Ascending aorta (tissue), 2 donors: ENCODE measurements at places on chromosomes 16 and 17. TPM values are rescaled to one million over a fixed set of nuclear protein-coding genes. Genes with fewer than 3 reads are reported as not detected.

DNA sequence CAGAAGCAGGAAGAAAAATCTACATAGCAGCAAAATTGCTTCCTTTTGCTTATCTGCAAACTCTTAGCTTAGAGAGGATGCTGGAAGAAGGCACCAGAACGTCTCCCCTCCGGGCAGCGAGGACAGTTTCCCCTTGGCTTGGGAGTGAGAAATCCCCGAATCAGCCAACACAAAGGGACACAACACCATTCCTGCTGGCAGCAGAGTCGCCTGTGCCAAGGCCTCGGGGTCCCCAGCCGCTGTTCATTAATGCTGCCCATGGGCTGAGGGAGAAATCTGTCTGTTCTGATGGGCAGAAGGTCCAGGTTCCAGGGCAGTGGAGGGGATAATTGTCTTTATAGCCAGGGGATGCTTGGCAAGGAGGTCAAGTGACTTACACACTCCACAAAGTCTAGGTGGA is 38.0 kb downstream of the CACNG3 start:
- no peak overlapping the region for H3K4me3 ChIP-seq
- H3K4me1 ChIP-seq, result no peaks in the 10 kb centered on the region
- no peak overlapping the region for H3K27ac ChIP-seq
- DNase-seq, result no peak

The WFIKKN1 gene
- not detected for total RNA-seq

DNA sequence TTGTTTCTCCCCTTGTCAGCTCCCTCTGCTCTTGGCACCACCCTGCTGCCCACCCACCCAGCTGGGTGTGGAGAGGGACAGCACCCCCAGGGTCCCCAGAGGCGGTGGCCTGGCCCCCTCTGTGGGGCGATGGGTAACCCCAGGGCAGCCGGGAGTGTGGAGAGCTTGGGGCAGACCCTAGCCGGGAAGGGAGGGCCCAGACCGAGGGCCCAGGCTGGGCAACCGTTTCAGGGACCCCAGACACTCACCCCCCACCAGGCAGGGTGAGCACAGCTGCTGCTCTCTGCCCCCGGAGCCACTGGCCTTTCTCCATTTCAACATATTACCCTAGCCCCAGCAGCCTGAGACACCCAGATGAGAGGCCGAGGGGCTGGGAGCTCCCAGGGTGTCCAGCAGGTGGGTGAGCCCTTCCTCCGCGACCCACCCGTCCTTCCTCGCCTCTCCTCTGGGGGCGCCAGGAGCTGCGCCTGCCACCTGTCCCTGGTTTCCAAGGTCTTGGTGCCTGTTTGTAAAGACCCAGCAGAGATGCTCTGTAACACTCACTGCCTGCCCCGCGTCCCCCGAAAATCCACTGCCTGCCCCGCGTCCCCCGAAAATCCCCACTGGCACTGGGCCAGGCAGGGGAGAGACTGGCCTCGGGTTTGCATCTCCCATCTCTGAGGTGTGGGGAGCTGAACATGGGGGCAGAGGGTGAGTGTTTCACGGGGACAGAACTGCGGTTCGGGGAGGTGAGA is 45.4 kb downstream of the BAHCC1 start:
- H3K4me1 ChIP-seq, result no peaks in the 10 kb centered on the region
- H3K27me3 ChIP-seq, result no peaks in the 10 kb centered on the region
- peaks cover 25% of the 10 kb centered on the region for H3K36me3 ChIP-seq

- H3K36me3 ChIP-seq, result no peaks in the 10 kb centered on the region
- no peak for DNase-seq
- H3K4me3 ChIP-seq, result no peak overlapping the region
- H3K27me3 ChIP-seq, result no peaks in the 10 kb centered on the region
- H3K4me1 ChIP-seq, result no peaks in the 10 kb centered on the region
Observed at GRCh38 chr16:72236866-72237265, 64.9 kb upstream of the PMFBP1 start.

DNA sequence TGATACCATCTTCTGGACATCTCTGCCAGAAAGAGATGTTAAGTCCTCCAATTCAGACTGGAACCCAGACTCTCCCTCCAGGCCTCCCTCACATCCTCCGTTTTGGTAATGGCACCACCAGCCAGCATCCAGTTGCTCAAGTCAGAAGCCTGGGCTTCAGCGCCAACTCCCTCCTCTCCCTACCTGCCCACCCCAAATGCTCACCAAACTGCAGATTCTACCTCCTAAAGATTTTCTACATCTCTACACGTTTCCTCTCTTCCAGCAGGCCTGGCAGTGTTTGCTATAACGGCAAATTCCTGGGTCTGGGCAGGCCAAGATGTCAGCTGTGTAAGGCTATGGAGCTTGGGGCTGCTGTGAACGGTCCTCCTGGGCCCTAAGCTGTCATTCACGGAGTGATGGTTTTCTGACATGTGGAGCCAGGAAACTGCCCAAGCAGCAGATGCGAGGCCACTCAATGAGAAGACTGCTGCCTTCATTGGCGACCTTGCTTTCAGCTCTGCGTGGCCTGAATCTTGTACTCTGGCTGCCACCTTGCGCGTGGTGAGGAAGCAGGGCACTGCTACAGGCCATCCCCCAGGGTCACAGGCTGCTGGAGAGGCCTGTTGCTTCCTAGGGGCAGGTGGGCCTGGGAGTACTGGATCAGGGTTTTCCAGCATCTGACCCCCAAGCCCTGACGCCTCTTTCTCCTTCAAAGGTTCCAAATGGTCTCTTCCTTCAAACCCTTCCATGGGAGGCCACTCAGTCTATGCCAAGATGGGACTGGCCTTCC is 37.7 kb downstream of the TBX4 start:
- H3K4me1 ChIP-seq, result no peaks in the 10 kb centered on the region
- H3K36me3 ChIP-seq, result no peaks in the 10 kb centered on the region
- H3K4me3 ChIP-seq, result no peak overlapping the region
- no peaks in the 10 kb centered on the region for H3K27me3 ChIP-seq
- H3K27ac ChIP-seq, result no peak overlapping the region
- no peak for DNase-seq

DNA sequence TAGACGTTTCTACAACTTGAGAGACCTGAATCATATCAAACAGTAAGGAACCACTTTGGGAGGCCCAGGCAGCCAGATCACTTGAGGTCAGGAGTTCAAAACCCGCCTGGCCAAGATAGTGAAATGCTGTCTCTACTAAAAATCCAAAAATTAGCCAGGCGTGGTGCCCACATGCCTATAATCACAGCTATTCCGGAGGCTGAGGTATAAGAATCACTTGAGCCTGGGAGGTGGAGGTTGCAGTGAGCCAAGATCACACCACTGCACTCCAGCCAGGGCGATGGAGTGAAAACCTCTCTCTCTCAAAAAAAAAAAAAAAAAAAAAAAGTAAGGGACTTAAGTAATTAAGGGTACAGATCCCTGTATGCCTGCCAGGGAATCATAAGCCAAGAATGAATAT is 103.4 kb upstream of the NUDT7 start:
- no peaks in the 10 kb centered on the region for H3K36me3 ChIP-seq
- no peak overlapping the region for H3K27ac ChIP-seq
- H3K4me3 ChIP-seq, result no peak overlapping the region
- H3K27me3 ChIP-seq, result no peaks in the 10 kb centered on the region

DNA sequence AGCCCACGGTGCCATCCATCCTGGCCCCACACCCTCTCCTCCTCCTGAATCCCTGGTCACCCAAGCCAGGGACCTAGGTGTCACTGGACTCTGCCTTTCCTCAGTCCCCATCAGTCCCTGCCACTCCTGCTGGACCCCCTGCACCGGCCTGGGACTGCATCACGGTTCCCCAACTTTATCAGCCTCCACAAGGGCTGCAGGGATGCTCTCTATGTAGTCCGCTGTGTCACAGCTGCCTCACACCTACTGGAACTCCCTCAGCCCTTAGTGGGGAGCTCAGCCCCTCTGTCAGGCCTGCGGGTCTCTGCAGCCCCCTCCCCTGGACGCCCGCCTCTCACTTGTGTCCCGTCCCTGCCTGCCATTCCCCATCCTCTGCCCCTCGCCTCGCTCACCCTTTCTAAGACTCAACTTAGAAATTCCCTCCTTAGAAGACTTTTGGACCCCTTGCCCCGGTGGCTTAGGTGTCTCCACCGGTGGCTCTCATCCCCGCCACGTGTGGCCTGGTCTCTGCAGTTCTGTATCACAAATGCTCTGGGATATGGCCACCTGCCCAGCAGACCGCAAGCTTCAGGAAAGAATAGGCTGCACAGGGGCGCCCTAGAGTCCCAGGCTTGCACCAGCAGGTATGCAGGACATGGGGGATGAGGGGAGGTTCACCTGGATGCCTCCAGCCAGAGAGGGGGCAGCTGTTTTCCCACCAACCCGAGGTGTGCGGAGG is 62.9 kb downstream of the PRMT7 start:
- no peaks in the 10 kb centered on the region for H3K36me3 ChIP-seq
- no peaks in the 10 kb centered on the region for H3K27me3 ChIP-seq
- no peaks in the 10 kb centered on the region for H3K4me1 ChIP-seq
- H3K4me3 ChIP-seq, result no peak overlapping the region

DNA sequence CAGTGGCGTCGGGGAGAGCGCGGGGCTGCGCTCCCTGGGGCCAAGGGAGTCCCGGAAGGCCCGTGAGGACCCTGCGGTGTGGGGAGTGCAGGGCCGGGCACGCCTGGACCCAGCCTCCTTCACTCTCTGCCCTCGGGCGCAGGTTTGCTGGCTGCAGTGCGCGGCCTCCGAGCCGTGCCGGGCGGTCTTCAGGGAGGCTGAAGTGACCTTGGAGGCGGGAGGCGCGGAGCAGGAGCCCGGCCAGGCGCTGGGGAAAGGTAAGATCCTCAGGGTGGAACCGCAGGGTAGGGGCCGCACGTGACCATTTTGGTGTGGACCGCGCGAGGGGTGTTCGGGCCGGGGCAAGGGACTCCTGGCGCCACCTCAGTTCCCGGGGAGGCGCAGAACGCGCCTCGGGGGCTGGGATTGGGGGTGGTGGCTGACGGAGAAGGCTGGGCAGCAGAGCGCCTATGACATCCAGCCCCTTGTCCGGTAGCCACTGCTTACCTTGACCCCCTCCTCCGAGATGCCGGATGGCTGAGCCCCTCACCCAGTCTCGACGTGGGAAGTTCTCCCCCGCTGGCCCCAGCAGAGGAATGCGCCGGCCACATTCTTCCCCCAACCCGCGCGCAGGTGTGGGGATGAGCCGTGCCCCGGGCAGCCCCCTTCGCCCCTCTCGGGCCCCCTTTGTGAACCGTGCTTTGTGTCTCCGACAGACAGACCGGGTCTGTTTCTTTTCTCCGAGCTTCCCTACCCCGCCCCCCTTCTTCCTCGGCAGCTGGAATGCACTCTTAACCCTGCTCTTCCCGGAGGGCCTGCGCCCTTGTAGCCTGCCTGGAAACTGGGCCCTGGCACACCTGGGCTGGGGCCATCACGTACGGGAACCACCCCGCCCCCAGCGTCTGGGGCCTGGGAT is 631 bp downstream of the CDH3 start:
- H3K27ac ChIP-seq, result no peak overlapping the region
- H3K27me3 ChIP-seq, result peaks cover 10% of the 10 kb centered on the region
- H3K4me3 ChIP-seq, result no peak overlapping the region
- no peak for DNase-seq

- H3K27ac ChIP-seq, result no peak overlapping the region
- no peaks in the 10 kb centered on the region for H3K4me1 ChIP-seq
- DNase-seq, result no peak
- no peaks in the 10 kb centered on the region for H3K27me3 ChIP-seq
Observed at GRCh38 chr17:52790359-52790955, 631.9 kb upstream of the CA10 start.

DNA sequence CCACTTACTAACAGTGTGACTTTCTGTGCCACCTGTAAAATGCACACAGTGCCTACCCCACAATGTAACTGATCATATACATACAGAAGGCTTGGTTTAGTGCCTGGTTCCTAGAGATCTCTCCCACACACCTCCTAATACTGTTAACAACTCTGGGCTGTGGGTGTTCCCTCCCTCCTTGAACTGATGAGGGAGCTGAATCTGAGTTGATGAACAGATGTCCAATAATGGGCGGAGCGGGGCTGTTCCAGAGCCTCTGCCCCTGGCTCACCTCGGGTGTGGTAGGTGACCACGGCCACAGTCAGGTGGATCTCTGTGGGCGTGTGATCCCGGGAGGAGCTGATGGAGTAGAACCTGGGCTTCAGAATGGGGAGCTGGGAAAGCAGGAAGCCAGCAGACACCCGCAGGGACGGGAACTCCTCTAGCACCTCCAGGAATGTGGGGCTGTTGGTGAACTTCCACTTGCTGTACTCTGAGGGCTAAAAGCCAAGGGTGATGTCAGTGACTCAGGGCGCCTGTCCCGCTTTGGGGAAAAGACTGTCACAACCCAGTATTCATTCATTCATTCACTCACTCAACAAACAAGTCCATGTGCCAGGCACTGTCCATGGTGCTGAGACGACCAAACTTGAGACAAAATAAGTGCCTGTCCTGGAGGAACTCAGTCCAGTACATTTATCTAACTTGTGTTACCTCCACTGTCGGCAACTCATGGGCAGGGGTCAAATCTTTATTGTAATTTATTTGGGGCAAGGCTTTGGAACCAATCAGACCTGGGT is 37.6 kb downstream of the NOS2 start:
- H3K27me3 ChIP-seq, result no peaks in the 10 kb centered on the region
- DNase-seq, result no peak
- no peak overlapping the region for H3K27ac ChIP-seq
- H3K4me3 ChIP-seq, result no peak overlapping the region

The ICAM2 gene
- 212 TPM for total RNA-seq

GRCh38 chr16:67963662-67964321 is 4.6 kb downstream of the SLC12A4 start:
- no peak overlapping the region for H3K4me3 ChIP-seq
- DNase-seq, result no peak
- H3K36me3 ChIP-seq, result peaks cover 47% of the 10 kb centered on the region
- peak overlapping the region; percentile 59 for H3K27ac ChIP-seq
- H3K4me1 ChIP-seq, result peaks cover 57% of the 10 kb centered on the region

The SMIM36 gene
- total RNA-seq, result not detected

- H3K27ac ChIP-seq, result peak within 1 kb of the TSS; percentile 88
- peaks cover 3% of the 10 kb centered on the region for H3K4me1 ChIP-seq
- peaks cover 44% of the 10 kb centered on the region for H3K36me3 ChIP-seq
Observed at GRCh38 chr16:70251629-70252354, at the start of gene EXOSC6. TSS of gene EXOSC6 (minus strand) at chr16:70251940. CDS start at chr16:70251900, 40 bp downstream.

The SMPD3 gene
- not detected for total RNA-seq

GRCh38 chr17:81295031-81295675 is at the start of gene SLC38A10:
TSS of gene SLC38A10 (minus strand) at chr17:81295307. CDS start at chr17:81294921, 386 bp downstream.
- peaks cover 6% of the 10 kb centered on the region for H3K36me3 ChIP-seq
- H3K4me1 ChIP-seq, result peaks cover 20% of the 10 kb centered on the region
- no peaks in the 10 kb centered on the region for H3K27me3 ChIP-seq
- peak within 1 kb of the TSS; percentile 99 for H3K4me3 ChIP-seq
- peak within 1 kb of the TSS; percentile 97 for H3K27ac ChIP-seq
- peak; percentile 70 for DNase-seq

The NOTUM gene
- not detected for total RNA-seq

DNA sequence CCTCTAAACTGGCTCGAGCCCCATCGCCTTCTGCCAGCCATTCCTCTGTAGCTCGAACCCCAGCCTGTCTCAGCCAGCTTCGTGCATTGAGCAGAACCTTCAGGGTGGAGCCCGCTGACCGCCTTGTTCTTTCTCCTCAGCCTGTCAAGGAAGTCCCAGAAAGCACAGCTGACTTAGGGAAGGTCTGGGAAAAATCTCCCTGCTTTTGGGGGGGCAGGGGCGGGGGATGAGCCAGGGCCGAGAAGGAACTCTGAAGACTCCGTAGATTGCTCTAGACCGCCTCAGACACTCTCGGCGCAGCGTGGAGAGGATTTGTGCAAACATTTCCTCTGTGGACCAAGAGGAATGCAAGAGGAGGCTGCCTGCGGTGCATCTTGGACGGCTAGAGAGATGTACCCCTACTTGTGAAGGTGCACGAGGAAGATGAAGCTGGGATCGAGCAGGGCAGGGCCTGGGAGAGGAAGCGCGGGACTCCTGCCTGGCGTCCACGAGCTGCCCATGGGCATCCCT is at the start of gene GLP2R:
GLP2R (plus strand) TSS at position 284 of the 510 bp plus-strand sequence; CDS start at position 424, 140 bp downstream.
- H3K36me3 ChIP-seq, result no peaks in the 10 kb centered on the region
- H3K4me3 ChIP-seq, result no peak within 1 kb of the TSS
- H3K27ac ChIP-seq, result no peak within 1 kb of the TSS

- no peaks in the 10 kb centered on the region for H3K27me3 ChIP-seq
- H3K4me3 ChIP-seq, result no peak overlapping the region
- DNase-seq, result no peak
- no peaks in the 10 kb centered on the region for H3K36me3 ChIP-seq
Observed at GRCh38 chr16:9545522-9546437, 454.3 kb downstream of the HAPSTR1 start.
